ENCODE measurements at places on chromosomes 4 and X.

- no peak for DNase-seq
Measured at GRCh38 chr4:71784569-71785197, 804 bp upstream of the GC start.

GRCh38 chr4:165744370-165744769, 128.7 kb upstream of the TLL1 start:
- DNase-seq = no peak

GRCh38 chrX:21735038-21735767, 22.7 kb downstream of the SMPX start:
- DNase-seq = no peak

- no peak for DNase-seq
Measured at GRCh38 chrX:153423652-153424051, 12.4 kb downstream of the ZFP92 start.

GRCh38 chrX:9443327-9443726, 21.5 kb upstream of the TBL1X start:
- no peak for DNase-seq

- DNase-seq = peak; percentile 68
Measured at GRCh38 chrX:107577933-107578332, 50.4 kb upstream of the PRPS1 start.

DNA sequence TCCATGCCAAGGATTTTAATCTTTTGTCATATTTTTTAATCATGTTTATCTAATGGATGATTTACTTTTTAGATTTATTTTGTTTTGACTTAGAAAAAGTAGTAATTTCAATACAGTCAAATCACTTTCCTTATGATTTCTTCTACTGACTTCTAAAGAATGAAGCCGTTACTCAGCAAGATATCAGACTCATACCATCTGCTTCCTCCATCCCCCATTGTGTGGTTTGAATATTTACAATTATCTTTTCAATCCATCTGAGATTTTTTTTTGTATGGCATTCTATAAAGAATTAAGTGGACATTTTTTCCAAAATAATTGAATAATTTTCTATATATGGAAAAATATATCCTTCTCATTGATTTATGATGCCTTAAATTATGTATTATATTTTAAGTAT, 565.4 kb upstream of the ATOH1 start:
- peak; percentile 50 for DNase-seq

DNA sequence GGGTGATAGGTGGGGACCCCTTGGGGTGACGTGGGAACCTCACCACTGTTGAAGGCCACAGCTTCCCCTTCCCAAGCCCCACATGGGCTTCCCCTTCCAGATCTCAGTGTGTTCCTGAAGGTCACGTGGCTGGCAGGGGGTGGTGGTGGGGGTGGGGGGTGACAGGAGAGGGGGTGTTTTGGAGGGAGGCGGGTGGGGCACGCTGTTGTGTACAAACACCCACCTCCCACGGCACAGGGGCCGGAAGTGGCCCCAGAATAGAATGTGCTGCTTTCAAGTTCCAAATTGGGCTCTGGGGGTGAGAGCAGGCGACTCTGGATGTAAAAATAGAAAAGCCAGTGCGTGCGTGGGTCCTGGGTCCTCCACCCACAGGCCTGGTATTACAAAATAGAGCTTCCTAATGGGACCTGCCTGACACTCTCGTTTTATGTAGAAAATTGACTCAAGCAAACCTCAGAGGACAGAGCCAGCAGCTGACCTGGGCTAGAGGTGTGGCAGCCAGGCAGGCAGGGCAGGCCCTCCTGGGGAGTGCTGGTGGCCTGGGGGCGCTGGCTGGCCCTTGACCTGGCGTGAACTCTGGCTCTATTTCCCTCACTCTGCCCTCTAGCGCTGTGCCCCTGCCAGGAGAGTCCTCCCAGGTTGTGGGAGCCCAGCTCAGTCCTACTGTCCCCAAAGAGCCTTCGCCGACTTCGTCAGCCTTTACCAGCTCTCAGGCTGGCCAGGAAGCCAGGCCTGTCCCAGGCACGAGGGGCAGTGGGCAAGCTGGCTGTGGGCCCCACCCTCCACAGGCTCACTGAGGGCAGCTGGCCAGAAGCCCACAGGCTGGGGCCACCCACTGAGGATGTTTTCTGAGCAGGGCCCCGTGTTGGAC, 5.4 kb upstream of the SH3BP2 start:
- no peak for DNase-seq

GRCh38 chrX:21968333-21968732, 27.8 kb downstream of the SMS start:
- no peak for DNase-seq

DNA sequence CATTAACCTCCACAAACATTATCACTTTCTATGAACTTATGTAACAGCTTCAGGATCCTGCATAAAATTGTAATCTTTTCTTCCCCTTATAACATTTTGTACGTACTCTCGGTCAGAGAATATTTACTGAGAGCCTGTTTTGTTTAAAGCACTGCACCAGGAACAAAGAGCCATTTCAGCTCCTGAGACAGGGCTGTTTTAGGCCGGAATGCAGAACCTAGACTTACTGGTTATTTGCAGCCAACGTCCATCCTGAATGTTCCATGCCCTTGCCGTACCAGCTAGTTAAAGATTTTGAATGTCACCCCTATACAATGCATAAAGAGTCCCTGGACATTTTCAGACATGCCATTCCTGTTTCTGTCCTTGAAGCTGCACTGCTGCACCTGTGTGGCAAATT, 248.8 kb downstream of the PCDH7 start:
- no peak for DNase-seq

GRCh38 chr4:47736146-47736545, 101.7 kb downstream of the CORIN start:
- peak; percentile 58 for DNase-seq

- DNase-seq = peak; percentile 5
Measured at GRCh38 chr4:15793506-15794363, 15.6 kb downstream of the CD38 start.

DNA sequence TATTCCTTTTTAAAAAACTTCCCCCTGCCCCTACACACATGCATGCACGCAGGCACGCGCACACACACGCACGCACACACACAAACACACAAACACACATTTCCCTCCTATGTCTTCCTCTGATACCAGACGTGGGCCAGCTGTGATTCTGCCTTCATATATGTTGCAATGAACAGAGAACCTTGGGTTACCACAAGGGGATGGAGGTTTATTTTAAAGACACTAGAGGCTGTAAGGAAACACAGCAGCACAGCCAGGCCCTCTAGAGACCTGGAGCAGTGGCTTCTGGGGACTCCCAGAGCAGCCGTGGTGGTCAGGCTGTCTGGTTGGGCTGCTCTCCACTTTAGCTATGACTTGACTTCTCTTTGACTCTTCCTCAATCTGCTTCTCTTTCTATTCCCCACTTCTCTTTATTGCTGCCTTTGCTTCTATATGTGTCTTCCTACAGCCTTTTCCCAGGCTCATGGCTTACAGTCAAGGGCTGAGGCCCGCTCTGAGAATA, 3.2 kb upstream of the TLR10 start:
- DNase-seq = no peak

DNA sequence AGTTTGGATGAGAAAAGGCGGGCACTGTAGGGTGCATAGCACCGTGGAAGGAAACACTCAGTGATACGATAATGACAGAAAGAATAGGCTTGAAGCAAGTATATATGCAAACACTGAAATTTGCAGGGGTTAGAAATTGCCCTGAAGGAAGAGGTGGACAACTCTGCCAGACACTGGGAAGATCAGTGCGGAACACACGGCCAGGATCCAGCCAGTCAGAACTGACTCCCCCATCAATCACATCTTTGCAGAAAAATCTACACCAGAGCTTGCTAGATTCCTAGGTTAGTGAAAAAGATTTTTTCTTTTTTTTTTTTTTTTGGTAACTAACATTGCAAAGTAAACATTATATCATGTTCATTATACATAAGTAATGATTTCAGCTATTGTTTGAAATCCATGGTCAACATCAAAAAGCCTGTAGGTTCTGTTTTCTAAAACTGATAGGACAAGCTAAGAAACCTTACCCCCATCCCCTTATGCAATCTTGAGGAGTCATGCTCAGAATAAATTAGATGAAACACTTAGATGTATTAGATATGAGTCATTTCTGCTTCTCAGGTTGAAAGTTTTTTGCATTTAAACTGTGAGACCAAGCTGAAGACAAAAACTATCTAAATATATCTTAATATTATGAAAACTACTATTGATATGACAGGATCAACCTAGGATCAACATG, 38.9 kb downstream of the TRIML1 start:
- DNase-seq = no peak

DNA sequence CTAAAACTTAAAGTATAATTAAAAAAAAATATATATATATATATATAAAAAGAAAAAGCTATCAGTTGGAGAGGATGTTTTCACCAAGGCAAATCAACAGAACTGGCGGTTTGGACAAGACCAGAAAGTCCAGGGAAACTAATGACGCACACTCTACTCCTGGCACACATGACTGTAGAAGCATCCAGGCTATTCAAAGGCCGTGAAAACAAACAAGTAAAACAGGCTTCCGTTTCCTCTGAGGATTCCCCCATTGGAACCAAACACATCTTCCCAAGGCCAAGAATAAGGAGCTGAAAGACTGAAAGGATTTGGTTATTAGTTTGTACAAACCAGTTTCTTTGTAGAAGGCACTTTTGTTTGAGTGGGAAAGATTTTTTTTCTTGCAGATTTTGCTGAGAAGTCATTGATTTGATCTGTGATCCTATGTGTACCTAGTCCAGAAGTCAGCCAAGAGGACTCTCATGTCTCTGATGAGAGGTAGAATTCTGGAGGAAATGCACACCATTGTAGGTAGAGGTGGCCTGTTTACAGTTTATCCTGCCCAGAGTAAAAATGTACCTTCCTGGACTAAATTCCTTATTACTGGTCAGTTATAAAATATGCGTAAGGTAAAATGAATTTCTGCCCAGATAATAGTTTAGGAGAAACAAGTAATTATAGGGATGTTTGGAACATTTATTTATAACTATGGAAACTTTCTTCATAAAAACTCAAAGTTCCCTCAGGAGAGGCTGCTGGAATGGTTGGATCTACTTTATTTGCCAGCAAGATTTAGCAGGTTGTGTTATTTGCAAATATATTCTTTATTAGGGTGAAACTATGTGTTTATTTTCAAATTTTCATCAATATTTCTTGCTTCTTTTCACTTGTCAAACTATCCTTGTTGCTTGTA, 66.5 kb downstream of the DMP1 start:
- no peak for DNase-seq

DNA sequence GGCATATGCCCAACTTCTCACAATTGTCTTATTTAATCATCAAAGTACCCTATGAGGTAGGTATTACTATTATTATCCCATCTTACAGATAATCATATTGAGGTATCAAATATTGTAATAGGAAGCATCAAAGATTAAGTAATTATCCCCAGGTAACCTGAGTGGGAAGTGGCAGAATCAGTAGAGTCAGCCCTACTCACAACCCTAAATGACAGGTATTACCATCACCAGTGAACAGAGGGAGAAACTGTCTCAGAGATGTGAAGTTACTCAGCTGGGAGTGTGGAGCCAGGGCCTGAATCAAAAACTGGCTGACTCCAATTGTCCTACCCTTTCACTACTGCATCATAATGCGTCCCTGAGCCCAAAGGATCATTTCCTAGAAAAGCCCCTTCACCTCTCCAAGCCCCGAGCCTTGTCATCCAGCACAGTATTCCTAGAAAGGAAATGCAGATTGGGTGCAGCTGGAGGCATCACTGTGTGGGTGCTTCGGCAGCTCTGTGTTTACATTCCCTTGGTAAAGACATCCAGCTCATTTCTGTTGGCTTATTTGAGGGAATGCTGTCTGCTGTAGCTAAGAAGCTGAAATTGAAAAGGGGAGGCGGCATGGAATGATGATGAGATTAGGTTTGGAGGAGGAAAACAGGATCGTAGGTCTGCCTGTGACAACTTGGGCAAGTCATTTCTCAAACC, 72.8 kb downstream of the DHX15 start:
- DNase-seq = no peak

DNA sequence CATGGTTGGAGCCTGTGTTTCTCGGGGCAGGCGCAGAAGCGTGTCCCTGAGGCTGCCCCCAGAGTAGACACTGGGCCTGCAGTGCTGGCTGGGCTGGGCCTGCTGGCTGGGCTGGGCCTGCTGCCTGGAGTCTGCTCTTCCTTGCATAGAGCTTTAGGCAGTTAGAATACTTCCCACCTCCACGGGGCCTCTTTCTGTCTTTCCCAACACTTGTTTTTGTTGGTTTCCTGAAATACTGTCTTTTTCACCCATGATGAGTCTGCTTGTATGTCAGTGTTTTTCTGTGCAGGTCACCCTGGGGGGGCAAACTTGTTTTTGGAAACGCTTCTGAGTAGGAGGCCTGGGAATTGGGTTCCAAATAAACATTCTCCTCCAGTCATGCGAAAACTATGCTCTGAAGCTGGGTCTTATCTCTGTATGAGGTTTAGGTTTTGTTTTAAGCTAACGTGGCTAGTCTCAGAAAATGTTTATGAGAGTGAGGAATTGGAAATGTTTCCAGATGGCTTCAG, 32.2 kb downstream of the TRMT44 start:
- DNase-seq = no peak

DNA sequence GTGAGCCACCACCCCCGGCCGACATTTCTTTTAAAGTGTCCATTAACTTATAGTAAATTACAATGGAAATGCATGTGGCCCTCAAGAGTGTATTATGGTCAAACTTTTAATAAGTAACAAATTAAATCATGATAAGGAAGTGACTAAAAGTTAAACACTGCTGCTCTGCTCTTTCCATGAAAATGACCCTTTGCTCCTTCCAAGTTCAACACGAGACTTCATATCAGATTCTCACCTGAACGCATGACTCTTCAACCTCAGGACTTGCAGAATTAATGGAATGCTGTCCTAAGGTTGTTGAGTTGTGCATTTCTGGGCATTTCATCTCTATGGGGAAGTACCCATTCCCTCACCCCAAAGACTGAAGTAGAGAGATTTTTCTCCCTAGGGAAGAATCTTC, 27.1 kb downstream of the AWAT2 start:
- DNase-seq = no peak
